ENCODE measurements at places on chromosomes 2 and 18.

- DNase-seq, result no peak
Measured at GRCh38 chr18:73045037-73045436, 177.2 kb upstream of the NETO1 start.

DNA sequence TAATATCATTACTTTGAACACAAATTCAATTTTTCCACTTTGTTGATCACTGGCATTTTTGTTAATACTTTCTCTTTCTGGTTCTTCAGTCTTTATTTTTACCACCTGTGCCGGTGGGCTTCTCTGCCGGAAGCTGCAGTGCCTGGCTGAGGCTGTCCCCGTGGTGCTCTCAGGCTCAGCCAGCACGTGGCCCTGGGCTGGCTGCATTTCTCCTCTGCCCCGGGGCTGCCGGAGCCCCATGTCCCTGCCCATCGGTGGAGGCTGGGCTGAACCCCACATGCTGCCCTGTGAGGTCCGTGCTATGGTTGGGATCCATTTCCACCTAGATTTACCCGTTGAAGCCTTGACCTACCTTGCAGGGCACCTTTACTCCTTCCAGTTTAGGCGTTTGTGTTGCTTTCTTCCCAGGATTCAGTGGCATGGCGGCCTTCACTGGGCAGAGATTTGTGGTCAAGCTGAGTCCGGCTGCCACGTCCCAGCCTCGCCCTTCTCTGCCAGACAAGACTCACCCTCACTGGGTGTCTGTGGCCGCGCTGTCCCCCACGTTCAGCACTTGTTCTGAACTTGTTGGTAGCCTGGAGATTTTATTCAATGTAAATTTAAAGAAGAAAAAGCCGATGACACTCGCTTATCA lies 12.8 kb upstream of the TMEM18 start:
- no peak for DNase-seq

GRCh38 chr2:237724811-237725478 lies 73.6 kb upstream of the RBM44 start:
- no peak for DNase-seq

DNA sequence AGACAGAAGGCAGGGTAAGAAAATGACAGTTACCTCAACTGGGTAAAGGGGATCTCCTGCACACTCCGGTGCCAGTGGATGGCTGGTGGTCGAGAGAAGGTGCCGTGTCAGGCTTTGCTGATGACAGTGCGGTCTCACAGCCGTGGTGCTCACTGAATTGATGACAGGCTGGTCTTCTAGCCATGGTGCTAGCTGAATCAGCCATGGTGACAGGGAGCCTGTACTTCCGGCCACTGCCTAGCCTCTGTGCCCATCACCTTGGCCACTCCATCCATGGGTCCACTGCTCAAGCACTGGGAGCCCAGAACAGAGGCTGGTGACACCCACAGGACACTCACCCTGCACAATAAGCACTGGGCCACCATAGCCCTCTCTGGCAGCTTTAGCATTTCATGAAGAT lies 315.9 kb downstream of the FBXO15 start:
- no peak for DNase-seq

GRCh38 chr2:222450021-222450420 lies 25.7 kb downstream of the SGPP2 start:
- no peak for DNase-seq
